Panc1 (cell line): ENCODE measurements at places on chromosomes 11 and 22.

DNA sequence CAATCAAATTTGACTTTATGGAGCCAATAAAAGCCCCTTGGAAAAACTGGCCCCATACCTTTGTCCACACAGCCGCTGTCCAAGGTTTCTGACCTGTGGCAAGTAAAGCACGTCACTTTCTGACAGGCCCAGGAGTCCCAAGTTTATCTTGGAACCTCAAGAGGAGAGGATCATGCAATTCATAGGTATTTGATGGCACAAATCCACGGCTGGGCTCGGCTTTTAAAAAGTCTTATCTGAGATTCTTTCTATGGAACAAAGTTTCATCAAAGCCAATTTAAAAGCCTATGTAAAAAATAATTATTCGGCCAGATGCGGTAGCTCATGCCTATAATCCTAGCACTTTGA lies 13.6 kb downstream of the TMEM138 start:
- H3K27ac ChIP-seq, result no peak overlapping the region
- H3K4me3 ChIP-seq, result no peak overlapping the region
- H3K4me1 ChIP-seq, result no peaks in the 10 kb centered on the region
- no peaks in the 10 kb centered on the region; the same call in 1 of the 2 replicates for H3K36me3 ChIP-seq
- DNase-seq, result no peak

- DNase-seq, result no peak
- H3K36me3 ChIP-seq, result no peaks in the 10 kb centered on the region
- no peak overlapping the region for H3K4me3 ChIP-seq
- H3K27ac ChIP-seq, result peak overlapping the region; percentile 93
- H3K4me1 ChIP-seq, result peaks cover 99% of the 10 kb centered on the region
- H3K27me3 ChIP-seq, result no peaks in the 10 kb centered on the region
Measured at GRCh38 chr11:65442842-65443331, 20.3 kb downstream of the NEAT1 start.

- peak overlapping the region; percentile 73 for H3K4me3 ChIP-seq
- H3K36me3 ChIP-seq, result no peaks in the 10 kb centered on the region
- peaks cover 28% of the 10 kb centered on the region for H3K4me1 ChIP-seq
- peak overlapping the region; percentile 23; the same call in 1 of the 2 replicates for H3K27ac ChIP-seq
- DNase-seq, result no peak
Measured at GRCh38 chr22:43013355-43014315, 1.3 kb downstream of the PACSIN2 start.

DNA sequence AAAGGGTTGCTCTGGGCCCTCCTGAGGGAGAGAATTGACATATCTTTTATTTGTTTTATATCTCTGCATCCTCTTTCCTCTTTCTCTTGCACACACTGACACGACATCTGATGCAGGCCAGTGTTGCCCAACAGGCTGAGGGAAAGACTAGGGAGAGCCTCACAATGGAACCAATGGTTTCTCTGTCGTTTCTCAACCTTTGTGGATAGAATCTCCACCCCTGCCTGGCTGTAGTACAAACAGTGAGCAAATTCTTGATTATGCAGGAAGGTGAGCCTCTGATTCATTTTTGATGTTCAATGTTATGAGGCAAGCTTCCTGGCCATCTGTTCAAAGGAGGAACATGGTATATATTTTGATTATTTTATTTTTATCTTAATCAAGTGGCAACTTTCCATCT lies 49.8 kb upstream of the PLET1 start:
- no peak overlapping the region for H3K4me3 ChIP-seq
- H3K27me3 ChIP-seq, result peaks cover 18% of the 10 kb centered on the region
- no peaks in the 10 kb centered on the region for H3K4me1 ChIP-seq
- no peak for DNase-seq
- H3K36me3 ChIP-seq, result no peaks in the 10 kb centered on the region
- H3K27ac ChIP-seq, result no peak overlapping the region

DNA sequence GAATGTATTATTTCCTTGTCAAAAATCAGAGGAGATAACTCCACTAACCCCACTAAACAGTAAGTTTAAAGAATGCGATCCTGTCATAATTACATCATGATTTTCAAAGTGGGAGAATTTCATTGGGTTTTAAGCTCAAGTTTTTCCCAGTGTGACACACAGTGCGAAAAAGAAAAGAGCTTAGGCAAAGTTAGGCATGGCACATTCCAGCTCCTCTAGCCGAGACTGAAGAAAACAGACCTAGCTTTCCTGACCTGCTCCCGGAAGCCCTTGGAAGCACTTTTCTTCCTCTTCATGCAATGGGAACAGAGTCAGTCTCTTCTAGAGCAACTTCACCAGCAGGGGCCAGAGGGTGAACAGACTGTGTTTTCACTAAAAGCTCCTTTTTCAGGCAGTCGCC lies 76.6 kb upstream of the AKIP1 start:
- peaks cover 17% of the 10 kb centered on the region for H3K4me1 ChIP-seq
- H3K27me3 ChIP-seq, result no peaks in the 10 kb centered on the region
- no peak for DNase-seq
- no peak overlapping the region for H3K27ac ChIP-seq
- H3K4me3 ChIP-seq, result no peak overlapping the region

- H3K27ac ChIP-seq, result no peak overlapping the region
- no peaks in the 10 kb centered on the region for H3K27me3 ChIP-seq
- H3K4me1 ChIP-seq, result no peaks in the 10 kb centered on the region
- H3K4me3 ChIP-seq, result no peak overlapping the region
- H3K36me3 ChIP-seq, result no peaks in the 10 kb centered on the region
- peak; percentile 91 for DNase-seq
Measured at GRCh38 chr11:132632641-132633124, 899.6 kb downstream of the OPCML start.

GRCh38 chr11:99505831-99506230 lies 485.1 kb downstream of the CNTN5 start:
- no peaks in the 10 kb centered on the region for H3K4me1 ChIP-seq
- no peak overlapping the region for H3K27ac ChIP-seq
- H3K4me3 ChIP-seq, result no peak overlapping the region
- H3K27me3 ChIP-seq, result no peaks in the 10 kb centered on the region
- H3K36me3 ChIP-seq, result no peaks in the 10 kb centered on the region

- H3K4me1 ChIP-seq, result peaks cover 22% of the 10 kb centered on the region
- DNase-seq, result no peak
- H3K27me3 ChIP-seq, result no peaks in the 10 kb centered on the region
- H3K4me3 ChIP-seq, result no peak overlapping the region
- no peaks in the 10 kb centered on the region for H3K36me3 ChIP-seq
Measured at GRCh38 chr11:32311346-32312065, 123.8 kb downstream of the WT1 start.

- no peaks in the 10 kb centered on the region for H3K36me3 ChIP-seq
- H3K27ac ChIP-seq, result no peak overlapping the region
- DNase-seq, result no peak
Measured at GRCh38 chr22:48709976-48710375, 1117.7 kb downstream of the BRD1 start.

- no peaks in the 10 kb centered on the region for H3K27me3 ChIP-seq
- H3K4me3 ChIP-seq, result no peak overlapping the region
- no peaks in the 10 kb centered on the region for H3K4me1 ChIP-seq
- DNase-seq, result no peak
- no peak overlapping the region for H3K27ac ChIP-seq
Measured at GRCh38 chr22:37716708-37717107, 19.9 kb downstream of the TRIOBP start.

DNA sequence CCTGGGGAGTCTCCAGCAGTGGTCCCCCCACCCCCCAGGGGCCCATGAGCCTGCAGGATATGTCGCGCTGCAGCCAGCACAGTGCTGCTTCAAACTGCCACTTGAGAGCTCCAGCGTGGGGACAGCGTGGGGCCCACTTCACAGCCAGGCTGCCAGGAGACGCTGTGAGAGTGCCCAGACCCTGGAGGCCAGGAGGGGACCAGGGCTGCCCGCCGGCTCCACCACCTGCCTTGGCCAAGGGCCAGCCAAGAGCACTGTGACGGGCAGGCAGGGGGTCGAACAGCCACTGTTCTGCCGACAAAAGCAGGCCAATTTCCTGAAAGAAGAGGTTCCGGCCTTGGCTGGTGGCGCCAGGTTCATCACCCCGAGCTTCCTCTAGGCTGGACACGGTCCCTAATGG lies 60.2 kb downstream of the FLRT1 start:
- H3K27ac ChIP-seq, result peak overlapping the region; percentile 36; the same call in 1 of the 2 replicates
- H3K4me1 ChIP-seq, result peaks cover 50% of the 10 kb centered on the region
- H3K4me3 ChIP-seq, result no peak overlapping the region
- H3K27me3 ChIP-seq, result no peaks in the 10 kb centered on the region
- no peaks in the 10 kb centered on the region for H3K36me3 ChIP-seq
- DNase-seq, result no peak

DNA sequence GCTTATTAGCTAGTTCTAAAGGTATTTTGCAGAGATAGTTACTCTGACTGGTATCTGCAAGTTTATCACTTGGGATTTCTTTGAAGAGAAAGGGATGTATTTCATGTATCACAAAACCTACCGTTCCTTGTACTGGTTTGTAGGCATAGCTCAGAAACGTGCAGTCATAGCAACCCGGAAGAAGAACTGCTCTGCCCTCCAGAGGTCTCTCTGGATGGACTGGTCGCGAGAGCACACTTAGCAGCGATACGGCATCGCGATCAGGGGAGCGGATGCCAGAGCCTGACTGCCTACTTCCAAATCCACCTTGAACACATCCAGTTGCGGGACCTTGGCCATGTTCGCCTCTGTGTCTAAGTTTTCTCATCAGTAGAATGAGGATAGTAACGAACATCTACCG lies 143.3 kb downstream of the WNT7B start:
- H3K4me3 ChIP-seq, result no peak overlapping the region
- no peaks in the 10 kb centered on the region for H3K4me1 ChIP-seq
- no peaks in the 10 kb centered on the region; the same call in 1 of the 2 replicates for H3K36me3 ChIP-seq
- H3K27ac ChIP-seq, result no peak overlapping the region

DNA sequence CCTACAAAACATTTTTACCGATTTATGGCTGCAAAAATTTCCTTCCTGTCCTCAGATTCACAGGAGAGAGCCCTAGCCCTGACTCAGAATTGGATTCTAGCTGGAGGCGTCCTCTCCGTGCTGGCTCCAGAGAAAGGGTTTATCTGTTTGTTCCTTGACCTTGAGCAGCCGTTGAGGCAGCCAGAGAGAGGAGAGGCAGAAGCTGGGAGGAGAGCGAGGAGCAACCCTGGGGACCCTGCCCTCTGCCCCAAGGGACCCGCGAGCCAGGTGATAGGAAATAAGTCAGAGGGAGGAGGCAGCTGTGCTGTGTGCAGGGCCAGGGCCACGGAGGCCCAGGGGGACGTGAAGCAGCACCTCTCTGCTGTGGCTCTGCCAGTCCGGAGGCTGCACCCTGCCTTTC lies 75.6 kb downstream of the IGLL1 start:
- H3K4me1 ChIP-seq, result no peaks in the 10 kb centered on the region
- no peak overlapping the region for H3K4me3 ChIP-seq

DNA sequence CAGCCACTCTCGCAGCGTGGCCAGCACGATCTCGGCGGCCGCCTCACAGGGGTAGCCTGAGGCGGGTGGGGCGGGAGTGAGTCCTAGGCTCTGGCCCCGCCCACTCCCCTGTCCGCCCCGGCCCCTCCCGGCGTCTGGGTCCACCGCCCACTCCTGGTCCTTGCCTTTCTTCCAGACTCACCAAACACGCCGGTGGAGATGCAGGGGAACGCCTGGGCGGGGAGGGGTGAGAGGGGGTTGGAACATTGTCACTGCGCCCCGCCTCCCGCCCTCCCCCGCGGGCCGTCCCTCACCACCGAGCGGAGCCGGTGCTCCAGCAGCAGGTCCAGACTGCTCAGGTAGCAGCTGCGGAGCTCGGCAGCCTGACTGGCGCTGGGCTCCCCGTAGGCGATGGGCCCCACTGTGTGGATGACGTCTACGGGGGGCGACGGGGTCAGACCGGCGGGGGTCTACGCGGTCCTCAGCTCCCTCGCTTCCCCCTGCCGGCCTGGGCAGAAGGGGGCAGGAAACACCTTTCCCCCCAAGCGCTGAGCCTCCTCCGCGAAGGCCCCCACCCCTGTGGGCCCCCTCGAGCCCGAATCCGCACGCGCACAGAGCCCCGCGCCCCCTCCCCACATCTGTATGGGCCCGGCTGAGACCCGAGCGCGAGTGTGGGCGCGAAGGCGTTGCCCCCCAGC lies 13.2 kb downstream of the OTUB1 start:
- no peak overlapping the region for H3K27ac ChIP-seq
- H3K27me3 ChIP-seq, result no peaks in the 10 kb centered on the region
- H3K4me1 ChIP-seq, result peaks cover 47% of the 10 kb centered on the region
- DNase-seq, result no peak
- H3K36me3 ChIP-seq, result peaks cover 2% of the 10 kb centered on the region; the same call in 1 of the 2 replicates
- no peak overlapping the region for H3K4me3 ChIP-seq

GRCh38 chr11:67095214-67095507 lies 23.9 kb upstream of the KDM2A start:
- H3K27ac ChIP-seq, result no peak overlapping the region
- H3K36me3 ChIP-seq, result no peaks in the 10 kb centered on the region
- no peaks in the 10 kb centered on the region for H3K4me1 ChIP-seq
- DNase-seq, result no peak

DNA sequence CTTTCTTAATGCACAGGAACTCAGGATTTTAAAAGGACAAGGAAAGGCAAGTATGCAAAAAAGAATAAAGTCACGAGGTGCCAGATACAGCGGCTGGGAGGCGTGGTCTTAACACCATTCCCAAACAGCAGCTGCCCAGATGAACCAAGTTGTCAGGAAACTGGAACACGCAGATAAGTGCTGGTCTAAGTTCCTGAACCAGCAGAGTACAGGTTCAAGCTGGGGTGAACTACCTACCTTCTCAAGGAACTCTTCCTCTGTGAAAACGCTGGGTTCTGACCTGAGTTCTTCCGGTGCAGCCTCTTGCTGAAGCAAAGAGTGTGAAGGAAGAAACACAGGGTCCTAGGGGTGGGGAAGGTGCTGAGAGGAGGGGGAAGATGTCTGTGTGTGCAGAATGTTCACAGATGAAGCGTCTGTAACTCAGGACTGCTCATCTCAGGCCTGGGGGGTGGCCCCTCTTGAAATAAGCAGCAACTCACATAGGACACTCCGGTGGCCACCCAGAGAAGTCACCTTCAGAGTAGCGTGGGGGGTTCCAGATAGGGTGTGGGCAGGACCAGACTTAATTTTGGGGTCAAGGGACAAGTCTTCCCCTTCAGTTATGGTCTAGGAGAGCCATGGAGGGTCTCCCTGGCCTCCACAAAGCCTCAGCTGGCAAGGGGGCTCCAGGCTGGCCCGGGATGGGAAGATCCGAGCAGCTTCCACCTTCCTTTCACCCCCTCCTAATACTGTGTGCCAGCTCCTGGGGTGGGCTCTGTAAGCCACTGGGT lies 3.2 kb downstream of the TPST2 start:
- no peak overlapping the region for H3K4me3 ChIP-seq
- no peak overlapping the region for H3K27ac ChIP-seq
- H3K4me1 ChIP-seq, result no peaks in the 10 kb centered on the region; the same call in 1 of the 2 replicates
- H3K27me3 ChIP-seq, result no peaks in the 10 kb centered on the region
- no peaks in the 10 kb centered on the region; the same call in 1 of the 2 replicates for H3K36me3 ChIP-seq
